Epithelial cell of prostate (primary cell): ENCODE measurements at places on chromosomes 2 and 18.

DNA sequence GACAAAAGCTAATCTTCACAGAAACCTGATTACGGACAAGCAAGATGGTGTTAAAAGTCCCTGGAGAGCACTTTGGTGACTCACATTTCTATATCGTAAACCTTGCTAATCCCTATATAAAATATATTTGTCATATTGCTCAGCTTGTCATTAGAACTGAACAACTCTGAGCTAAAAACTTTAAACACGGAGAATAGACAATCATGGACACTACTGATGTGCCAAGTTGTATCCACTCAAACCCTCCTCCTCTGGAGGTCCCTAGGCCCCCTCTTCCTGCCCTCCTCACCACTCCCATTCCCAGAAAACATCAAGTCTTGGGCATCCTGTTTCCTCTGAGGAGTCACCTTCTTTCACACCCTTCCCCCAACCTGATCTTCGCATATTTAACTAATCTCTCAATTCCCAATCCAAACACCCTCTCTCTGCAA is 138.7 kb upstream of the PID1 start:
- DNase-seq, result no peak

GRCh38 chr2:180419212-180419611 is 412.1 kb upstream of the CWC22 start:
- DNase-seq, result no peak

GRCh38 chr2:38269421-38269820 is 107.7 kb downstream of the ATL2 start:
- DNase-seq, result no peak

- no peak for DNase-seq
These were observed 18.6 kb upstream of the TXNDC2 start for GRCh38 chr18:9867071-9867594.

DNA sequence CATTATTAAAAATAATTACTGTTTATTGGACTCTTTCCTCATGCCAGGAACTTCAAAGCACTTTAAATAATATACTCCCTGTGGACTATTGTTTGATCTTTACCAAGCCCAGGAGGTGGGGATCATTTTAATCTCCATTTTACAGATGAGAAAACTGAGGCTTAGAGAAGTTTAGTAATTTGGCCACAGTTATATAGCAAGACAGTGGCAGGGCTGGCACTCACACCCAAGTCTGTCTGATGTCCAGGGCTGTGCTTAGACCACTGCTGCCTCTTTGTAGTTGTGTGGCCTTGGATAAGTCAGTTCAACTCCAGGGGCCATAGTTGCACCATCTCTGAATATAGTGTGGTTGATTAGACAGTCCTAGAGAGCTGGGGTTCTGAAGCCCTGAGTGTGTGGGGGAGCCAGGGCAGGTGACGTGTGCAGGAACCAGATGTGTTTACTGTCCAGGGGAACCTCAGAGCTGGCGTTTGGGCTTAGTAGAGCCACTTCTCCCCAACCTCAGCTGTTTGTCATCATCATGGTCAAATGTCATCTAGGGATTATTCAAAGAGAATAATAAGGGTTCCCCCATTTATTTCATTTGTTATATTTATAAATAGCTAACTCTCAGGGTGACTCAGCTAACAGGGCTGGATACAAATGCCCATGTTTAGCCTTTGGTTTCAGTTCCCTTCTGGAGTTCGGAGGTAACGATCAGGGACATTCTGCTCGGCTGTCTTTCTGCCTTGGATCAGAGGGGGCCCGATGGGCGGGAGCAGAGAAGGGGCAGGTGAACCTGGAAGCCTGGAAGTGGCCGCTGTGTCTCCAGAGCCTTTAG is 68.0 kb downstream of the BOLA3 start:
- DNase-seq, result no peak

DNA sequence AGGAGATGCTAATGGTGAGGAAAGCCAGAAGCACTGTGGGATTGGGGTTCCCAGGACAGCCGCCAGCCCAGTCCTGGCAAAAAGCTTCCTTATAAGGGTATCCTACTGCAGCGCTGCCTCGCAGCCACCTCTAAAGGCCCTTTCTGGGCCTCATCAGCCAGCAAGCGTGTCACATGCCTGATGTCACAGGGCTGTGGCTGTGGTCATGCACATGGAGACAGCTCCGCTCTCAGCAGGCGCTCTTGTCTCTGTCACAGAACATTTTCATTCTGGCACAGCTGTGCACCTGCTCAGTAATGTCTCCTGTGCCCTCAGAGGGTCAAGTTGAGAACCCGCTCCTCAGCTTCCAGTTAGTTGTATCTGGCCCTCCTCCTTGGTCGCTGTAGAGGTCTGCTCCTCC is 17.7 kb upstream of the MAL start:
- no peak for DNase-seq

DNA sequence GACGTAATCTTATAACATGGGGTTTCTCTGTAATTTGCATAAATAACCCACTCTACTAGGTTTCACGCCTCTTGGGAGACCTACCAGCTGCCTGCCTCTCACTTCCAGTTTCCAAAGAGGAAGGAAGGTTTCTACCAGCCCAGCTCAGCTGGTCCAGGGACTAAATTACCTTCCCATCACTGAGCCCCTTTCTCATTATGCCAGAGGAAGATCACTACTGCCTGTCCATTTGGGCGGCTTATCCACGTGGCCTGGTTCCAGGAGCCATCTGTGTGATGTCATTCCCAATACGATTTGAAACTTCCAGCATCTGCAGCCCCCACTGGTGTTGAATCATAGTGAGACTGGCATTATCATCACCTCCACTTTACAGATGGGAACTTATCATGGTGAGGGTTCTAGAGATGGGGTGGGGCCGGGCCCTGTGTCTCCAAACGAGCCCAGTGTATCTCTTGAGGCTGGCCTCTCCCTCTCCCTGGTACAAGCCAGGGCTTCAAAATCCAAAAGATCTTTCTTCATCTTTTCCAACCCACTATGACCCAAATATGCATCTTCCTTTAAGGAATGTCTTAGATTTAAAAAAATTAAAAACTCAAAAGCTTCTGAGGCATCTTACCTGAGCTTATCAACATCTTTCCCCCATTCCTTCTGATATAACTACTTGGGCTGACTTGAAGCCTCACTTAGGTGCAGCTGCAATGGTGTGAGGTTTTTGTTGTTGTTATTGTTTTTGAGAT is 140.8 kb downstream of the DDX1 start:
- DNase-seq, result no peak

DNA sequence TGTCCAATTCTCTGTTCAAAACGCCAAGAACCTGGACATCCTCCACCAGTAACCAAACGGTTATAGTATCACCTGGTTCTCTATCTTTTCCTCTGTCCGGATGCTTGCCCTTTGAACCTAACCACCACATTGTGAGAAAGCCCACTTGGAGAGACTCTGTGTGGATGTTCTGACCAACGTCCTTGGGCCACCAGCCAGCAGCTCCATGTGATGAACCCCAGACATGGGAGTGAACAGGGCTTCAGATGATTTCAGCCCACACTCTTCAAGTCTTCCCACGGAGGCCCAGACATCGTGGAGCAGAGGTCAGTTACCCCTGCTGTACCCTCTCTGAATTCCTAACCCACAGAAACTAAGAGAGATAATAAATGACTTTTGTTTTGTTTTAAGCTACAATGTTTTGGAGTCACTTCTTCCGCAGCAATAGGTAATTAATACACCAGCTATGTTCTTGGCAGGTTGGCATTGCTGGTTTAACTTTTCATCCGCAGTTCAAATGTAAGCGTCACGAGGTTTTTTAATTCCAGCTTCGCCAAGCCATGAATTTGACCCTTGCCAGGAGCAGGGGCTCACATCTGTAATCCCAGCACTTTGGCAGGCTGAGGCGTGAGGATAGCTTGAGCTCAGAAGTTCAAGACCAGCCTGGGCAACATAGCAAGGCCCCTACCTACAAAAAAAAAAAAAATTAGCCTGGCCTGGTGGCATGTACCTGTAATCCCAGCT is 36.1 kb upstream of the ZNF532 start:
- DNase-seq, result no peak

- DNase-seq, result no peak
These were observed 129.0 kb downstream of the EVA1A start for GRCh38 chr2:75431763-75432162.

GRCh38 chr2:74387346-74387745 is 7.2 kb upstream of the DCTN1 start:
- DNase-seq, result no peak

DNA sequence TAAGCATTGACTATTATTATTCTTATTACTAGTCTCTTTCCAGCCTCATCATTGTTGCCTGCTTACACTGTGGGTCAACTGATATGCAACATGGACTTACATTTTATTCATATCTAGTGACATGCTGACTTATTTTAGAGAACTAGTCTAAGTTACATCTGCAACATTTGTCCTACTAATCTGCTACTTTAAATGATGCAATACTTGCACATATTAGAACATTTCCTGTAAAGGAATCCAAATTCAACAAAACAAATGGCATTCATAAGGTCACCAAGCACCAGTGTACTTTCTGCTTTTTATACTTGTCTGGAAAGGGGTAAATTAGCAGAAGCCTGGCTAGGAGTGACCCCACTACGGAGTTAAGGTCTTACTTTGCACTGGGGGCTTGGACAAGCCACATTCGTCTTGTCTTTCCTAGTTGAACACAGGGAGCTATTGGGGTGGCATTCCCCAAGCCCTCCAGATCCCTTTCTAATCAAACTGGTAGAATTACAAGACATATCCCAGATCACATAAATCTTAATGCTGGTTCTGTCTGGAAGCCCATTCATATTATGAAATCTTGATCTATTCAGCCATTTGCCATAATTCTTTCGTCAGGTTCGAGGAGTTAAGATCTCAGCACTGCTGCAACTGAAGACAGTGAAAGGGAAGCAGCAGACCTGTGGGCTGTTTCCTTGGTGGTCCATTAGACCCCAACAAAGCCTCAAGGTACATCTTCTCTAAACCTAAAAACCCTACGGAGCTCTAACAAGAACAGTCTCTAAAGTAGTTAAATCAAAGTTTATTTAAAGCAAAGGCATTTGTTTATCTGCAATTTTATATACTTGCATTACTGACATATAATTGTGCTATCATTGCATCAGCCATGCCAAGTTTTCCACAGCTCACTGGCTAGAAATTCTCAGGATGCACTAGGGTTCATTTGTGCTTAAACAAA is 49.9 kb upstream of the RTN4 start:
- no peak for DNase-seq

DNA sequence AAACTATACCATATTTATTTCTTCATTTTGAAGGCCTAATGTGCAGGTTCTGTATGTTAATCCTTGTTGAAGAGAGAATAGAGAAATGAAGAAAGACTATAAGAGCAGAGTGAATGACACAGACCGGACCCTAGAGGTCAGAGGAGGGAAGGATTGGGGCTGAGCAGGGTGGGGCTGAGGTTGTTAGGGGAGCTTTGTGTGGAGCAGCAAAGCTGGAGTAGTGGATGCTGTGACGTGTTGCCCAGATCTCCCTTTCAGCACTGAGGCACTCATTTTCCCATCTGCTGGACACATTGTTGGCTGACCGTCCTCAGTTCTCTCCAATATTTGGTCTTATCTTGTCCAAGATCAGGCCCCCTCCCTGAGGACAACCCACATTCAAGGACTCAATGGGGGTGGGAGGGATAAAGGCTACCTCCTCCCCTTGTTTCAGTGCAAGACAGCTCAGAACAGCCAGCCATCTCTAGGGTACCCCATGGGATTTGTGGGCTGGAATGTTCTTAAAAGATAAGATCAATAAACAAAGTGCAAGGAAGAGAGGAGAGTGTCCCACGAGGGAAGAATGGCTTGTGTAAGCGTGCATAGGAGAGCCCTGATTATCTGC is 143.6 kb downstream of the TDRD15 start:
- DNase-seq, result no peak

GRCh38 chr2:178531168-178531567 is 50.9 kb downstream of the PLEKHA3 start:
- DNase-seq, result no peak

DNA sequence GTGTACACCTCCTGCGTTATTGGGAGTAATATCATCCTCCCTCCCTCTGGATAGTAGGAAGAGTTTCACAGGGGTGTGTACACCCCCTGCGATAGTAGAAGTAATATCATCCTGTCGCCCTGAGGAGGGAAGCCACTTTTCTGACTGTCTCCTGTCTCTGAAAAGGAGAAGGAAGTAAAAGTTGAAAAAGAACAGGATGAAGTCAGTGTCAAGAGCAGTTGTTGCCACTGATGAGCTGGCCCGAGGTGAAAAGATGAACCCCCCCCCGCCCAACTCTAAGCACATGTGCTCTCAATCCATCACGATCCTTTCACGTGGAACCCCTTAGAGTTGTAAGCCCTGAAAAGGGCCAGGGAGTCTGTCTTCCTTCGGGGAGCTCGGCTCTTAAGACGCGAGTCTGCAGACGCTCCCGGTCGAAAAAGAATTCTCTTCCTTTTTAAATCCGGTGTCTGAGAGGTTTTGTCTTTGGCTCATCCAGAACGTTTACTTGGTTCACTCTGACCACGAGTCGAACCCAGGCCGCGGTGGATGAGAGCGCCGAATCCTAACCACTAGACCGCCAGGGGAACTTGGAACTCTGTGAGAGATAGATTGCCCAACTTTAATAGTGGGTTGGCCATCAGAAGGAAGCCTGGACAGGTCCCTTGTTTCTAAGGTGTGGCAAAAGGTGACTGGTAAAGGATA is 22.4 kb upstream of the NAGK start:
- no peak for DNase-seq

GRCh38 chr2:175585496-175585895 is 404.0 kb upstream of the ATP5MC3 start:
- no peak for DNase-seq

GRCh38 chr2:197077336-197077735 is 150.8 kb upstream of the PGAP1 start:
- no peak for DNase-seq

DNA sequence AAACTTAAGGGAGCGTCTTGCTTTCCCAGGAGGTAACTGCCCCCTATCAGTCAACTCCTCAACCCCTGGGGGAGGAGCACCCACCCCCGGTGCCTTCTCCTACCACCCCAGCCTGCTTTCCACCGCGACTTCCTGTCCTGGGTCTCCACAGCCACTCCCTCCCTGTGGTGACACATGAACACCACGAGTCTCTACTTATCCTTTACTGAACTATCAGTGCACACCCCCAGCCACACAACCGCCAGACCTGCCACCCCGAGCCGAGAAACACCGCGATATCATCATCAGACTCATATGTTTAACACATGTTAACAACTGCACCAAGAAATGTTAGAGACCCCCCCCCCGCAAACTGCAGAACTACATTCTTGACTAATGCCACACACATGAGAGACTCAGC is 43.3 kb downstream of the LONRF2 start:
- no peak for DNase-seq

DNA sequence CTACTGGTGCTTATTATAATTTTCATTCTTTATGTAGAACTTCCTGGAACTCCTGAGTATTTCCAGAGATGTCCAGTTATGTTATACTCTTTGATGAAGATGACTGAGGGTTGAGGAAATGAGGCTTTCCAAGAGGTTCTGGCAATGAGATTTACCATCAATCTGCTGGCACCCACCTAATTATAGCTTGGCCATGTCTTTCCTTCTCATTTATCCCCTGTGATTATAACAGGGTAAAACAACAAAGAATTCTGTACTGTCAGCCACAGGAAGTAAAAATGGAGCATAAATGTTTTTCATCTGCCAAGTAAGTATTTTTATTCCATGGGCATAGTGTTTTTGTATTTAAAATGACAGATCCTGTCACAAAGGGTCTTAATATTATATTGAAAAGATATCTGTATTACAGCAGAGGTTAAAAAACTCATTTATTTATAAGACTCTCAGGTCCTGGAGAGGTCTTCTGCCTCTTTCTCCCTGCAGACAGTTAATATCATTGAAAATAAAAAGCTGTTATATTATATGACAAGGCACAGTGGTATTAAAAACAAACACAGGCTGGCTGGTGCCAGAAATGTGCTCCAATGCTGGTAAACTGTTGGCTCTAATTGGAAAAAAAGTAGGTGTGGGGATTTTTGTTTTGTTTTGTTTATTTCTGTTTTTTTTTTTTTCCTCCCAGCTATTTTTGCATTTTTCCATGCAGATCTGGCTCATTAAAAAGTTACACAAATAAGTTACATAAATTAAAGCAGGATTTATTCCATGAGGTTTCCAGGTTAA is 1764.1 kb upstream of the CELF4 start:
- no peak for DNase-seq
